ENCODE measurements at places on chromosomes 2 and 18. TPM values are rescaled to one million over a fixed set of nuclear protein-coding genes. Genes with fewer than 3 reads are reported as not detected.

The SNRNP27 gene
- total RNA-seq, result 25.5 TPM

The AQP12B gene
- not detected for total RNA-seq

The MC5R gene
- not detected for total RNA-seq

The SERPINB3 gene
- not detected for total RNA-seq

The SYT4 gene
- not detected for total RNA-seq

The AKAIN1 gene
- not detected for total RNA-seq

The ADRA2B gene
- not detected for total RNA-seq

The CYP26B1 gene
- 0.78 TPM for total RNA-seq

The MYOM1 gene
- 0.11 TPM for total RNA-seq

The DYNC1I2 gene
- total RNA-seq, result 152 TPM

The STON1 gene
- total RNA-seq, result 10.5 TPM

The LCT gene
- not detected for total RNA-seq

The PROKR1 gene
- not detected for total RNA-seq

The CTAGE1 gene
- not detected for total RNA-seq

The C2orf66 gene
- total RNA-seq, result 0.07 TPM

The PER2 gene
- 2.4 TPM for total RNA-seq

The MARCHF4 gene
- total RNA-seq, result 3.6 TPM

The RESP18 gene
- not detected for total RNA-seq

The NDC80 gene
- total RNA-seq, result 24.3 TPM

Data from pulmonary artery endothelial cell (primary cell).